Ureter (tissue), 1 donor: ENCODE measurements at places on chromosomes 16 and 17.

- DNase-seq = no peak
Observed at GRCh38 chr16:19314718-19315425, 29.3 kb downstream of the CLEC19A start.

- no peak for DNase-seq
Observed at GRCh38 chr17:77315010-77315409, 174.2 kb downstream of the SEC14L1 start.

- DNase-seq = no peak
Observed at GRCh38 chr16:72455743-72456659, 284.0 kb upstream of the PMFBP1 start.

DNA sequence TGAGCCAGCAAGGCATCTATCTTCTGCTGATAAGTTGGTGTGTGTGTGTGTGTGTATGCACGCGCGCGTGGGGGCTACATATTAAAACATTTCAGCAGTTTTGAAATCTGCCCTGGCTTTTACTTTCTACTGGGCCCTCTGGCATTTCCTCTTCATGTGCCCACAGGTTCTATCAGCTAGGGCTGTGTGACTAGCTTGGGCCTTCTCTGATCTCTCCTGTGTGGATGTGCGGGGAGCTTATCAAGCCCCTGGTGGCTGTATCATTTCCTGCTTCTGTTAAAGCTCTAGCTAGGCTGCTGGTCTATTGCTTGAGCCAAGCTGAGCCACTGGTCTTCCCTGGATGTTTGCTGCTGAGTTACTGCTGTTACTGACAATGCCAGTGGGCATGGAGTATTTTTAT, 132.5 kb downstream of the AATF start:
- no peak for DNase-seq

DNA sequence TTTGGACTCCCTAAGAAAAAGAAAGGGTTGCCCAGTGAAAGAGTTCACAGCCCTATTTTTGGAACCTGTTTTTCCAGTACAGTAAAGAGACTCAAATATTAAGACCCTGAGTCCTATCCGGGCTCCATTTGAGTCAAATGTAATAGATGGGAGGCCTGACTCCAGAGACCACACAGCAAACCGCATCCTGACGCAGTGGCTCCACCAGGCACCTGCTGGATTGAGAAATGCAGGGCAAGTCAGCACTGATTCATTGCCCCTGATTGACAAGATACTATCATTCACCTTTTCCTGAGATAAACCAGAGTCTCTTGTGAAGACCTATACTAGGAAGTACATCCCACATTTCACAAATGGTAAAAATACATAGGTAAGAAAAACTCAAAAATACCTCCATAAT, 715.7 kb upstream of the SOX9 start:
- no peak for DNase-seq

DNA sequence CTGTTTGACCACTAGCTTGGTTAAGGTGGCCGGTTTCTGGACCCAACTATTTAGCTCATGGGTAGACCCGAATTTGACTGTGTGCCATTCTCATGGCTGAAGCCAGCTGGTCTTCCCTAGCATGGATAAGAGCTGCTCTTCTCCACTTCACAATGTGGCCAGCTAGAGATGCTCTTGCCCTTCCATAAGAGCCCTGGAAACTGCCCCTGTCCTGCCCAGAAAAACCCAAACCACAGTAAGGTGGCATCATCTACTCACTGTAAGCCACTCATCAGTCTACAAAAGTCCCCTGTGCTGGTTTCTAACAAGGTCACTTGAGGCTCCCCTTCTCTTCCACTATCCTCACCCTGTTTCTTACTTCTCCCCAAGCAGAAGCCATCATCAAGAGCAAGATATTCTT, 165.1 kb downstream of the HS3ST2 start:
- DNase-seq = no peak
